ENCODE measurements at places on chromosomes 12 and 14. TPM values are rescaled to one million over a fixed set of nuclear protein-coding genes. Genes with fewer than 3 reads are reported as not detected.

DNA sequence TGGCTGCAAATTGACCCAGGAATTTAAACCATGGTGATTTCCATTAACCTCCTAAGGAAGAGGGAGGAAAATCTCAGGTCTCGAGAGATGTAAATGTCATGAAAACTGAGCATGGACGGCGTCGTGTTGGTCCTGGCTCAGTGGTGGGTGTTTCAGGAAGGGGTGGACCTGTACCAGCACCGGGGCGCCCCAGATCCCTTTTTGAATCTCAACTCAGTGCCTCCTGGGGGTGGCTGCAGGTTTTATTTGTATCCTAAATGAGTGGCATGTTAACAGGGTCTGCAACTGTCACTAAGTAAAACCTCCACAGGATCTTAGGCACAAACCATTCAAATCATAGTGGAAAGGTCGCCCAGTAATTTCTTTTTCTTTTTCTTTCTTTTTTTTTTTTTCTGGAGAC, 101.3 kb downstream of the ASCL4 start:
- peaks cover 13% of the 10 kb centered on the region for H3K27me3 ChIP-seq
- H3K27ac ChIP-seq = no peak overlapping the region
- no peak overlapping the region for H3K4me3 ChIP-seq
- H3K36me3 ChIP-seq = no peaks in the 10 kb centered on the region
- H3K4me1 ChIP-seq = no peaks in the 10 kb centered on the region
- DNase-seq = no peak

GRCh38 chr12:121678716-121679300, 9.4 kb upstream of the MORN3 start:
- H3K4me3 ChIP-seq = no peak overlapping the region
- H3K36me3 ChIP-seq = no peaks in the 10 kb centered on the region
- H3K27ac ChIP-seq = no peak overlapping the region
- peaks cover 9% of the 10 kb centered on the region for H3K4me1 ChIP-seq

DNA sequence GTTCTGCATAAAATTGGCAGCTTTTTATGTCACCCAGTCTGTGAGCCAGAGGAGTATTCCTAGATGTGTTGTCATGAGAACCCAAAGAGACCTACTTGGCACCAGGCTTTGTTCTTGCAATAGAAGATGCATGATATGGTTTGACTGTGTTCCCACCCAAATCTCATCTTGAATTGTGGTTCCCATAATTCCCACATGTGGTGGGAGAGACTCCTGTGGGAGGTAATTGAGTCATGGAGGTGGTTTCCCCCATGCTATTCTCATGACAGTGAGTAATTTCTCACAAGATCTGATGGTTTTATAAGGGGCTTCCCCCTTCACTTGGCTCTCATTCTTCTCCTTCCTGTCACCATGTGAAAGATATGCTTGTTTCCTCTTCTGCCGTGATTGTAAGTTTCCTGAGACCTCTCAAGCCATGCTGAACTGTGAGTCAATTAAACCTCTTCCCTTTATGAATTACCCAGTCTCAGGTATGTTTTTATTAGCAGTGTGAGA, 572.0 kb upstream of the ATP2B1 start:
- peaks cover 5% of the 10 kb centered on the region for H3K27me3 ChIP-seq
- H3K4me1 ChIP-seq = peaks cover 16% of the 10 kb centered on the region
- DNase-seq = peak; percentile 37
- H3K36me3 ChIP-seq = peaks cover 17% of the 10 kb centered on the region
- no peak overlapping the region for H3K4me3 ChIP-seq
- peak overlapping the region; percentile 13 for H3K27ac ChIP-seq

GRCh38 chr14:99724939-99725773, 41.1 kb downstream of the CYP46A1 start:
- no peak for DNase-seq
- no peaks in the 10 kb centered on the region for H3K4me1 ChIP-seq
- no peaks in the 10 kb centered on the region for H3K36me3 ChIP-seq
- no peak overlapping the region for H3K4me3 ChIP-seq

DNA sequence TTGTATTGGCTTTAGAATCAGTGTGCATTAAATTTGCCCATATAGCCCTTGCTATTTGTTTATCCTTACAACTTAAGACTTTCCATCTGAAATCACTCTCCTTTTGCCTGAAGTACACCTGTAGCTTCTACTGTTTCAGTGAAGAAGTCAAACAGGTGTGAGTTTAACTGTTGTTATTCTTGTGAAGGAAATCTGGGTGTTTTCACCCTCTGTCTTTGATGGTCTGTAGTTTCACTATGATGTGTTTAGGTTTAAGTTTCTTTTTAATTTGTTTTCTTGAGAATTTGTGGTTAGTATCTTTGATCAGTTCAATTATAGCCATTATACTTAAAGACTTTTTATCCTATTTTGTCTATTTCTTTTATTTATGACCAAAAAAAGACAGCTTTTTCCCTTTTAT, 68.9 kb upstream of the BBS10 start:
- H3K36me3 ChIP-seq = no peaks in the 10 kb centered on the region
- H3K4me3 ChIP-seq = no peak overlapping the region
- no peak for DNase-seq
- no peak overlapping the region for H3K27ac ChIP-seq
- H3K27me3 ChIP-seq = no peaks in the 10 kb centered on the region
- H3K4me1 ChIP-seq = peaks cover 16% of the 10 kb centered on the region

DNA sequence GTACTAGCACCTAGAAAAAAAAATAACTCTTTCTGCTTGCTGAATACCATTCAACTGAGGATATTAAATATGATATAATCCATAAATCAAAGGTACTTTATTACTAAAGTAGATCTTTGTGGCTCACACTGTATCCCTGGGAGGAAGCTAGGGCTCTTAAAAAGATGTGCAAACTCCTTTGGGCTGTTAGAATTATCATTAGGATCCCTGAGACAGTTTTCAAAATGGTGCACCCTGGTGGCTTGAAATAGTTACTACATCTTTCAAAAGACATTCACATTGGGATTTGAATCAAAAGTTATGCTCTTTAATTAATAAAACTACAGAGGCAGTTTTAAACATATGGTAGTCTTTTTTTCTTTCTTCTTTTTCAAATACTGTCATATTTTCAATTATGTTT, 228.5 kb upstream of the G2E3 start:
- H3K4me1 ChIP-seq = peaks cover 10% of the 10 kb centered on the region
- DNase-seq = no peak
- no peak overlapping the region for H3K4me3 ChIP-seq
- no peak overlapping the region for H3K27ac ChIP-seq
- no peaks in the 10 kb centered on the region for H3K36me3 ChIP-seq

The LRCOL1 gene
- total RNA-seq = not detected

Data from activated CD4-positive, alpha-beta memory T cell treated with anti-CD3 and anti-CD28 coated beads for 36 hours (primary cell).